ENCODE measurements at places on chromosomes 6 and 20. TPM values are rescaled to one million over a fixed set of nuclear protein-coding genes. Genes with fewer than 3 reads are reported as not detected.

NKAIN4 gene
- 183 TPM for total RNA-seq

ZNFX1 gene
- 11.8 TPM for total RNA-seq

DNA sequence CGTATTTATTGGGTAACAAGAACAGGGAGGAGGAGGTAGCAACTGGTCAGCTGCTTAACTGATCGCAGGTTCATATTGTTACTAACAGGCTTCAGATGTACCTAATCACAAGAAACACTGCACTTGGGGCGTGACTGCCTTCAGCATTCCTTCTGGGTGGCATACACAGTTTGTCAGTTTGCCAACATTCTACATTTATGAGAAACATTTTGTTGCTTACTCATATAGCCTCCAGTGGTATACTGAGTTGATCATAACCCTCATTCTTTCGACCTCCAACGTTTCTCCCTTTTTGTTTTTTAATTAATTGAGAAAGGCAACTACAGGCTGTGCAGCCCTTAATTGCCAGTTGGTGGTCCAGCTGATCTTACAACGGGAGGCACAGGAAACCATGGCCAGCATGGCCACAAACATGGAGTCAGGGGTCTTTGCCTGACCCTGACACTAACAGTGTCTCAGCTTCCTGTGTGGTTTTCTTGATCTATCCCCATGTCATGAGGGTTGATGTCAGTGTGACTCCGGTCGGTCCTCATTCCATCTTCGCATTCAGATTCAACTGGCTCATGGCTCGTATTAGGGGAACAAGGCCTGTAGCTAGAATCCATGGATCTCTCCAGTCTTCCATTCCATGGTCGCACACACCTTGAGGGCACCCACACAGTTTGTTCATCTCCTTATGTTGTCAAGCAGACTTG is 9.4 kb downstream of the EPB41L2 start:
- DNase-seq: no peak

GRCh38 chr20:46931699-46932098 is 37.1 kb downstream of the EYA2 start:
- no peak for DNase-seq

TSBP1 gene
- total RNA-seq: not detected

- no peak for DNase-seq
Measured at GRCh38 chr6:7974938-7975763, 64.6 kb upstream of the TXNDC5 start.

DNA sequence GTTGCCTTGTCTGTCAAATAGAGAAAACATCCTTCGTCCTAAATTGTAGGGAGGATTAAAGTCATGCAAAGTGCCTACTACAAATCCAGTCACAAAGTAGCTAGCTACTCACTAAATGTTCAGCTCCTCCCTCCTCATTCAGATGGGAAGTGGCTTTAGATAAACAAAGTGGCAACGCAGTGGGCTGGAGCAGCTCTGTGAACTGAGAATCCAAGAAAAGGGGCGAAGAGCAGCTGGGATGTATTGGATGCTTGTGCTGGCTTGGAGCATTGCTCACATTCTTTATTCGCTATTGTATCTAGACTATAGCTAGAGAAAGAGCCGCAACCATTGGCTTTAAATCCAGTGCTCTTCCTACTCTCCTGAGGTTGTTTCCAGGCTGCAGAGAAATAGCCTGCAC is 10.3 kb downstream of the MOG start:
- DNase-seq: no peak

GRCh38 chr6:93238632-93239031 is 180.7 kb downstream of the EPHA7 start:
- no peak for DNase-seq

- no peak for DNase-seq
Measured at GRCh38 chr6:136640132-136640915, 90.1 kb upstream of the MAP7 start.

DNA sequence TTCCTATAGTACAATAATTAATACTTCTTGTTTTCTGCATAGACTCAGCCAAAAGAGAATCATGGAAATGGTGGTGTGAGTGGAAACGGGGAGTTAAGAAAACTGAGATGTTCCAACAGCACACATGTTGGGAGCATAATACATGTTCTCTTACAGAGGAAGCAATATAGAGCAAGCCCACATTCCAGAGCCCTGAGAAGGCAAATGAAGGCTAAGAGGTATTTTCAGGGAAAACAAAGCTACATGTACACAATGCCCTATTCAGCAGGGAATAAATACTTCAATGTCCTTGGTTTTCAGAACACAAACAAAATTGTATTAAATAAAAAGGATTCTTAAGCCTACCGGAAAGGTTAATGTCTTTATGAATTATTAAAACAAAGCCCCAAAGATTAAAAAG is 35.1 kb upstream of the SMIM8 start:
- no peak for DNase-seq

All from glutamatergic neuron (in vitro differentiated cells).